Hair follicle dermal papilla cell (primary cell): ENCODE measurements at places on chromosomes 6 and 20. TPM values are rescaled to one million over a fixed set of nuclear protein-coding genes. Genes with fewer than 3 reads are reported as not detected.

FOXC1 gene
- total RNA-seq = 2.1 and 2.3 TPM in 2 replicates

HEY2 gene
- 2.2 and 2.3 TPM in 2 replicates for total RNA-seq

BPIFA1 gene
- total RNA-seq = not detected in 2 replicates

UST gene
- 22.7 and 29.4 TPM in 2 replicates for total RNA-seq

TAF8 gene
- total RNA-seq = 13.7 and 15.3 TPM in 2 replicates

TPX2 gene
- total RNA-seq = 11.2 and 12.3 TPM in 2 replicates

GHRH gene
- not detected in 2 replicates for total RNA-seq

PRR18 gene
- not detected in 2 replicates for total RNA-seq

ETV7 gene
- 1.6 and 1.8 TPM in 2 replicates for total RNA-seq

KIAA1755 gene
- 0.24 and 0.32 TPM in 2 replicates for total RNA-seq

HLA-G gene
- total RNA-seq = not detected in 2 replicates

DEFB125 gene
- total RNA-seq = not detected in 2 replicates

SLC22A7 gene
- total RNA-seq = not detected in 2 replicates

PHF20 gene
- total RNA-seq = 37.3 and 37.8 TPM in 2 replicates

C6orf132 gene
- 1.5 and 2.6 TPM in 2 replicates for total RNA-seq

RRBP1 gene
- 199 and 237 TPM in 2 replicates for total RNA-seq

FANCE gene
- total RNA-seq = 7.5 and 9.6 TPM in 2 replicates

HSD17B8 gene
- 5.0 and 5.2 TPM in 2 replicates for total RNA-seq

COL10A1 gene
- total RNA-seq = 73.0 and 109 TPM in 2 replicates

TUBB2B gene
- 6.8 and 8.4 TPM in 2 replicates for total RNA-seq

TRIM10 gene
- not detected in 2 replicates for total RNA-seq

RSPH9 gene
- 1.3 and 1.6 TPM in 2 replicates for total RNA-seq

TMEM200A gene
- total RNA-seq = 21.3 and 27.1 TPM in 2 replicates

PRSS35 gene
- 0.81 and 1.3 TPM in 2 replicates for total RNA-seq

WFDC12 gene
- total RNA-seq = not detected in 2 replicates

GJA1 gene
- total RNA-seq = 654 and 667 TPM in 2 replicates

RGS17 gene
- total RNA-seq = 2.3 and 2.6 TPM in 2 replicates

PI16 gene
- 0.16 TPM in 1 of 2 replicates, not detected in the other for total RNA-seq

HLA-DPA1 gene
- 6.7 and 12.2 TPM in 2 replicates for total RNA-seq

TRIM40 gene
- not detected in 2 replicates for total RNA-seq

IL17A gene
- not detected in 2 replicates for total RNA-seq

DEFB127 gene
- total RNA-seq = not detected in 2 replicates

PLN gene
- total RNA-seq = under 0.01 TPM in 1 of 2 replicates, not detected in the other

SIRPD gene
- total RNA-seq = not detected in 2 replicates

ELOVL2 gene
- 0.65 and 0.85 TPM in 2 replicates for total RNA-seq

GMDS gene
- total RNA-seq = 6.7 and 8.0 TPM in 2 replicates
